Stimulated activated CD4-positive, alpha-beta T cell treated with anti-CD3 and anti-CD28 coated beads, Interleukin-12 subunit alpha, Interleukin-12 subunit beta, amount 100 ng/mL, for 4 hours (primary cell): ENCODE measurements at places on chromosomes 5 and 9.

- no peak for DNase-seq
Measured at GRCh38 chr9:22047596-22047995, 38.5 kb upstream of the CDKN2B start.

GRCh38 chr5:15695215-15695731 is 195.3 kb downstream of the FBXL7 start:
- no peak for DNase-seq

DNA sequence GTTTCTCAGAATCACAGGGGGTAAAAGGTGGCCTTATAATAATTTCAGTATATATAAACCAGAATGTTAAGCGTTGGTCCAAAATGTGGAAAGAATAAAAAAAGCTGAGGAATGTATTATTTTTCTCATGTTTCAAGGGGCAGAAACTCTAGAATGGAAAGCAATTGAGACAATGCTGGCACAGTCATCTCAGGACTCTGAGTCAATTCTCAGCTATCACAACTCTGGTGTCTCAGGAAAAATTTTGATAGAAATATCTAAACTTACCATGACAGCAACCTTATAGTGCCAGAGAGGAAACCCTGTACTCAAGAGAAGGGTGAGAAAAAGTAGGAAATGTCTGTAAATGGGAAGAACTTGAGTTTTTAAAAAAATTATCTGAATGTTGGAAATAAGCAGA is 1189.4 kb upstream of the NUDT12 start:
- no peak for DNase-seq

DNA sequence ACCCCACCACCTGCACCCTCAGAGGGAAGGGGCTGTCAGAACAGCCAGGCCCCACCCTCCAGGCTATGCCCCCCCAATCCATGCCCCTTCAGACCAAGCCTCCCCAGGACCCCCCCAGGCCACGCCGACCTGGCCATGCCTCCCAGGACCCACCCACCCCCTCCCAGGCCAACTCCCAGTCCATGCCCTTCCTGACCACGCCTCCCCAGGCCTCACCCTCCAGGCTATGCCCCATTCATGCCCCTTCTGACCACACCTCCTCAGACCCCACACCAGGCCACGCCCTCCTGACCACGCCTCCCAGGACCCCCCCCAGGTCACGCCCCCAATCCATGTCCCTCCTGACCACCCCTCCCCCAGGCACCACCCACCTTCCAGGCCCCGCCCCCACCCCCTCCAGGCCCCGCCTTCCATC is 27.6 kb downstream of the TPPP start:
- no peak for DNase-seq

DNA sequence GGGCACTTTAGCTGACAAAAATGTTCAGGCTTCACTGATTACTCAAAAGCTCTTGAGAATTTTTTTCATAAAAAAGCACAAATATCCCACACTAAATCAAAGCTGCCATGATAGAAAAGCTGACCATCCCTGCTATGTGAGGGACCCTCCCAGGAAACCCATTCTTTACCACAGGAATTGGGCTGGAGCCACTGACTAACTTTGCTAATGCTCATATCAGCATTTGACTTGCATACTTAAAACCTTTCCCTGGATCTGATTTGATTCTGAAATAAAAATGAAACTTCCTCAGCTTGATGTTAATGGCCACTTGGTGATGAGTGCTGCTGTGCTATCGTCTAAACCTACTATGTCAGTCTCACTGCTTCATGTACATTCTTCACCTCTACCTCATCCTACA is 243.6 kb downstream of the PRELID2 start:
- no peak for DNase-seq

- DNase-seq = no peak
Measured at GRCh38 chr5:112612663-112613062, 125.0 kb upstream of the APC start.

DNA sequence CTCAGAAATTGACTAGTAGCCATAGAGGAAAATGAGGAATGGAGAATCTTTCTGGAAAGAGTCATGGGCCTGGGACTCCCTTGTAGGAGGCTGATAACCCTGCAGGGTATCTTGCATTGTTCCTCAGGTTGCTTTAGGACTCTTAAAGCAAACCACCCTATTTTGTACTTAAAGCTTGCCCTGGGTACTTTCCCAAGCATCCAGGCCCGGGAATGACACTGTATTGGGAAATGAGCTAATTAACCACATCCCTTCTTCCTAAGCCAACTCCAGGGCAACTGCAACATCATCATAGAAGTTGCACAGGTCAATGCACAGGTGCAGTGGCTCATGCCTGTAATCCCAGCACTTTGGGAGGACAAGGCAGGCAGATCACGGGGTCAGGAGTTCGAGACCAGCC is 55.9 kb downstream of the UGCG start:
- DNase-seq = no peak

DNA sequence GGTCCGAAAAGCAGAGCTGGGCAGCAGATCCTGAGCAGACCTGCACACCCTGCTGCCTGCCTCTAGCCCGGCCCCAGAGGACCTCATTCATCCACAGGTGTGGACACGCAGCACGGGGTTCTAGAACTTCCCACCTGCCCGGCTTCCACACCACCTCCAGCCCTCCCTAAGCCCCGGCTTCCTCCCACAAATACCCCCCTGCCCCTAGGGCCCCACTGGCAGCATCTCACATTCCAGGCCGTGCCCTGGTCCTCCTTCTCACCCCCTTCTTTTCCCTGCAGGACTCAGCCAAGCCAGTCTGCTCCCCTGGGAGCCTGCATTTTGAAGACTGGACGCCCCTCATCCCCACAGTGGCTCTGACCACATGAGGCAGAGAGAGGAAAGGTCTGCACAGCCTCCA is 138.9 kb downstream of the ADAMTS2 start:
- DNase-seq = no peak

DNA sequence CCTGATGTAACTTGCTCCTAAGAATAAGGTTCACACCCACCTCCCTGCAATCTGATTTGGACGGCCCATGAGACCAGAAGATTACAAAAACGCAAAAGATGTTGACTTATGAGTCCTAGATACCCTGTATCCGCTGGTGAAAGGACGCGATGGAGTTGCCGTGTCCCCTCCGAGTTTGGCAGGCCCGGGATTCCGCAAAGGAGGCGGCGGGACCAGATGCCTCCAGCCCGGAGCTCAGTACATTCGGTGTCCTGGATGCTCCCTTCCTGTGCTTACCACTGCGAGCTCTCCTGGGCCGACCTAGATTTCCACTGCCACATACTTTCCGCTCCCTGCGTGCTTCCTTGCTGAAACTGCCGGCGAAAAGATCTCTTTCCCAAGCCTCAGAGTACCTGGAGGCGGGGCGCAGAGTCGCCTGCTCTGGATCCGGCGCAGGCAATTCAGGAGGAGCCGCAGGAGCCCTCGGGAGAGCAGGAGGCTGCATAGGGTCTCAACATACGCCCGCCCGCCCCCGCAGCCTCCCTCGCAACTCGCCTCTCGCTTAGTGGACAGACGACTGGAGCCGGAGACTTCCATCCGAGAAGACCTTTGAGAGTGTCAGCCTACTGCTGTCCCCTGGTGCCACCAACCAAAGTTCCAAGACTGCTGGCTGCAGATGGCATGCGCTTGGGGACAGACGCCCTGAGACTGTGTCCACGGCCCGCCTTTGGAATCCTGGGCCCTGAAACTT is 39.8 kb downstream of the ANXA2R start:
- no peak for DNase-seq

GRCh38 chr5:19534751-19535150 is 453.2 kb downstream of the CDH18 start:
- DNase-seq = no peak

GRCh38 chr9:107946364-107947141 is 457.0 kb upstream of the KLF4 start:
- DNase-seq = no peak

DNA sequence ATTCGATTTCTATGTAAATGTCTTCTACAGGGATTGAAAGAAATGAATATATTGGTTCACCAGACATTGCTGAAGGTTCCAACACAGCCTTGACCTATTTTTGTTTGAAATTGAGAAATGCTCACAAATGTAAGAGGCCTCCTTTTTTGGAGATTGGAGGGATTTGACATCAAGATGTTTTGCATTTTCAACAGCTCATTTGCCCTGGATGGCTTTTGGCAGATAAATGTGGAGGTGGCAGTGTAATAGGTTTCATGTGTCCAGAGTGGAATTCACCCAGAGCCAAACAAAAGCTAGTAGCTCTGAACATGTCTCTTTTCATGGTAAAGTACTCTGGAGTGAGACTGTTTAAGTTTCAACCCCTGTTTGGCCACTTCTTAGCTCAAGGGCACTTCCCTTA is 77.3 kb downstream of the PALM2AKAP2 start:
- DNase-seq = no peak

DNA sequence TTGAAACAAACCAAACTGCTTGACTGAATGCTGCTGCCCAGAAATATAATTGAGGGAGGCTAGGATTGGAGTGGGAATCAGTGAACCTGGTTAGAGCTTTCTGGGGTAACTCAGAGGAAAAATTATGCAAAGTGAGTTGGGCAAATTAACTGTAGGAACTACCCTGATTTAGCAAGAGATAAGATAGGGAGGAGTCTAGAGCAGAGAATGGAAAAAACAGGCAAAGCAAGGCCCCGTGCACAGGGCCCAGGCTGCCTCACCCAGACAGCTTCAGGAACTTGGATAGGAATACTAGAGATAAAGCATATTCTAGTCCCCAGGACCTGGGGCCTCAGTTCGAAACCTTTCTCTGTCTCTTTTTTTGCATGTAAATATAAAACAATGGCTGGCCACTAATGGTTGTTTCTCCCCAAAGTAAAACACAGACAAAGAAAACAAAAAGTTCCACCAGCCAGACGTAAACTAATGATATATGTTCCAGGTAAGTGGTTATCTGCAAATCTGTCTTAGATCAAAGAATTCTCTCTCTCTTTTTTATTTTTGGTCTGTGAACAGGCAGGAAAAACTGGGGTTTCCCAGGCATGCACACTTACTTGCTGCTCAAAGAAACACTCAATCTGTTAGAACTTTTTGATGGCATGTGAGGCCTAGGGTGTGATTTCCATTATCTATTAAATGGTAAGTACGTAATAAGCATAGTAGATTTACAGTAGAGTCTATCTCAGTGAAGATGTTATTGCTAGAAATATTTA is 168.1 kb upstream of the MAP3K1 start:
- no peak for DNase-seq

GRCh38 chr5:53041071-53041692 is 52.0 kb downstream of the ITGA2 start:
- no peak for DNase-seq

DNA sequence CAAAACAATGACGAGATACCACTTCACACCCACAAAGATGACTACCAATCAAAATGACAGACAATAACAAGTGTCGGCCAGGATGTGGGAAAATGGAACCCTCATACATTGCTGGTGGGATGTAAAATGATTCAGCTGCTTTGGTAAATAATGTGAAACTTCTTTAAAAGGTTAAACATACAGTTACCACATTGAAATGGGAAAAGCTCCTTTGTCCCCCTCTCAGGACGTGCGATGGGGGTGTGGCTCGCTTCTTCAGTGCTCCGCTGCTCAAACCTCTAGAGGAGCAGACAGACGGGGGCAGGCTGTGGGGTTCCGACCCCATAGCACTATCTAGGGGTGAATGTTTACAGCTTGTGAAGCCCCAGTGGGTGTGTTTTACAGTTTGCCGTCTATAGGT is 8.0 kb upstream of the PLPP6 start:
- no peak for DNase-seq

DNA sequence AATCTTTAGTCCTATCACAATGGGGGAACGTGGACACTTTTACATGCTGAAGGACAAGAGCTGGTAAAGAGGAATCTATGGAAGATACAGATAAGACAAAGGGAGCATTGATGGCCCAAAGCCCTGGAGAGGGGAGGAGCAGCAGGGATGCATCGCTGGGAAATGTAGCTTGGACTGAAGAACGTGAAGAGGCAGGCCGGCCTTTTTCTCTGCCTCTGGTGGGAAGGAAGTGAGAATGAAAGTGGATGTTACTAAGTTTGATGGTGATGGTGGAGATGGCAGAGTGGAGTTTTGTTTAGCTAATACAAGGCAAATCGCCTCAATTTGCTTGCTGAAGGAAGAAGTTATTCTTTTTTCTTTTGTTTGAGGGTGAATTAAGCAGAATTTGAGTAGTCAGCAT is 124.6 kb upstream of the TAF11L2 start:
- DNase-seq = no peak

GRCh38 chr9:95273369-95274022 is 44.0 kb downstream of the FANCC start:
- DNase-seq = no peak

DNA sequence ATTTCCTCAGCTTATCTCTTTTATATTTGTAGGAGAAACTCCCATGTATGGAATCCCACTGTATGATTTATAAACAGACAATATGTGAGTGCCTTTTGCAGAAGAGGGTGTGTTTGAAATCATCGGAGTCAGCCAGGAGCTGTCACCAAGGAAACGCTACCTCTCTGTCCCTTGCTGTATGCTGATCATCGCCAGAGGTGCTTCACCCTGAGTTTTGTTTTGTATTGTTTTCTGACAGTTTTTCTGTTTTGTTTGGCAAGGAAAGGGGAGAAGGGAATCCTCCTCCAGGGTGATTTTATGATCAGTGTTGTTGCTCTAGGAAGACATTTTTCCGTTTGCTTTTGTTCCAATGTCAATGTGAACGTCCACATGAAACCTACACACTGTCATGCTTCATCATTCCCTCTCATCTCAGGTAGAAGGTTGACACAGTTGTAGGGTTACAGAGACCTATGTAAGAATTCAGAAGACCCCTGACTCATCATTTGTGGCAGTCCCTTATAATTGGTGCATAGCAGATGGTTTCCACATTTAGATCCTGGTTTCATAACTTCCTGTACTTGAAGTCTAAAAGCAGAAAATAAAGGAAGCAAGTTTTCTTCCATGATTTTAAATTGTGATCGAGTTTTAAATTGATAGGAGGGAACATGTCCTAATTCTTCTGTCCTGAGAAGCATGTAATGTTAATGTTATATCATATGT is 18.0 kb upstream of the CTSL start:
- DNase-seq = no peak

DNA sequence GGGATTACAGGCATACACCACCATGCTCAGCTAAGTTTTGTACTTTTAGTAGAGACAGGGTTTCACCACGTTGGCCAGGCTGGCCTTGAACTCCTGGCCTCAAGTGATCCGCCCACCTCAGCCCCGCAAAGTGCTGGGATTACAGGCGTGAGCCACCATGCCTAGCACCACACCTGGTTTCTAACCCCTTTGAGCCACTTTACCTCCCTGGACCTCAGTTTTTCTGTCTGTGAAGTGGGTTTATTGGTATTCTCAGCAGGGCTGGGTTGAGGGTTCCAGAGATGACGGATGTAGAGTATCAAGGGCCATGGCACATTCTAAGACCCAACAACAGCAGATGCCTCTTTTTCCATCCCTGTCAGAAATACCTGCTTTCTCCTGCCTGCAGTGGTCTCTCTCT is 38.6 kb downstream of the AMBP start:
- no peak for DNase-seq

DNA sequence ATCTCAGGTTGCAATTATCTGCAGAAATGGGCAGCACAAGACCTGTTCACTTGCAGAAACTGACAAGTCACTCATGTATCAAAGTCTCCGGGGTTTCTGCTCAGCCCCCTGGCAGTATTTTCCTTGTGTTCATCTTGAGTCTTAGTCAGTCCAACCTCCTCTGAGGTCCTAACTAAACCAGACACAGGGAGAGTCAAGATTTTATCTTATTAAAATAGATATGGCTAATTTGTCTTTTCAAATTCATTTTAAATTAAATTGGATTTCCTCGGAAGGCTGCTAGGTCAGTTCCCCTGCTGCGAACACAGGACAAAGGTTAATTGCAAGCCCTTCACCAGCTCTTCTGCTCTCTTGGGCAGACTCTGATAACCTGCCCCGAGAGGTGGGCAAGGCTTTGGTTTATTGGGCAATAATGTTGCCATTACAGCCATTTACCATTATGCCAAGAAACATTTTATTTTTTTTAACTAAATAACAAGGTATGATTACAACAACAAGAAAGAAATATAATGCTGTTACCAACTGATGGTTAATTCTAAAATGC is 103.5 kb downstream of the MAPKAP1 start:
- DNase-seq = no peak
